ENCODE measurements at places on chromosomes 12 and 14.

DNA sequence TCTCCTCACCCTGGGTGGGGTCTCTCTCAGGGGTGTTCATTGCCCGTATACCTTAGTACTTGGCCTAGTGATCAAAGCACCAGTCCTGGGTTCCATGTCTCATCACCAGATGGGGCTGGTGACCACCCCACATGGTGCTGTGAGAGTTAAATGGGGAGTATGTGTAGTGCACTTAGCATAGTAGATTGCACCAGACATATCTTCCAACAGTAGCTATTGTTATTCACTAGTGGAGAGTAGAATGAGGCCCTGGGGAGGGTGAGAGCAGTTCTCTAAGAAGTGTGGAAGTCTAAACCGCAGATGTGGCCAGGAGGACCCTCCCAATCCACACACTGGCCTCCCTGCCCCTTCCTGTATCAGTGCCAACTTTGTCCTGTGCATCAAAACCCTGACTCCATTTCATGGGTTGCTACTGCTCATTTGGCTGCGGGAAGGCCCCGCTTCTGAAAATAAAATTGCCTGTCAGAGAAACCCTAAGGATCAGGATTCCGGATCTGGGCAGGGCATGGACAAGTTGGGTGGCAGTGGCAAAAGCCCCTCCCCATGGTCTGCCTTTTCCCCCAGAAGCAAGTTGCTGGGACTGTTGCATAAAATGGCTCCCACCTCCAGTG, 4.4 kb downstream of the CD9 start:
- no peak for DNase-seq

- no peak for DNase-seq
These were observed 46.5 kb upstream of the SAV1 start for GRCh38 chr14:50714450-50715073.

DNA sequence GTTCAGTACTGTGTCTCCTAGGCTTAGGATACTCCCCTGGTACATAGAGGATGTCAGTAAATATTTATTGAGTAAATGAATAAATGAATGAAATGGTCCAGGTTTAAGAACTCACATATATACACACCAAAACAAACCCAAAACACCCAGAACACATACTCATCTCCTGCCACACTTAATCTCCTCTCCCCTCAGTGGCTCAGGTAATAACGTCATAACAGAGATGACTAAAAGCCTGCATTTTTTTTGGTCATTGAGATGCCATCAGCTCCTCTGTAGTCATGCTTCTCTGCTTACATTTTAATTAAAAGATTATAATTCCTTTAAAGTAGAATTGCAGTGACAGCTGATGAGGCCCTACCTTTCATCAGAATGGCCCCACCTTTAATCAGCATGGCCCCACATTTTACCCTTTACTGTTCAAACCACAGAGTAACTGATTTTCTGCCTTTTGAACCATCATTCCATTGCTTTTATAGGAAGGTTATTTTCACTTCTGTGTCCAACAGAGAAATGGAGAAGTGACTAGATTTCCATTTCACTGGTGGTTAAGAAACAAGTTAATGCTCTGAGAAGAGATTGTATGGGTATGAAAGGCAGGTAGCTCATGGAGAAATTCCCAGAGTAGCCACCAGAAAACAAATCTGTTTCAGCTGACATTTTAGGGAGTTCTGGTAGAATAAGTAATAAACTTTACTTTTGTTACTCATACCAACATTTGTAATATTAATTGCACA, 193.4 kb upstream of the ATP2B1 start:
- DNase-seq, result no peak

DNA sequence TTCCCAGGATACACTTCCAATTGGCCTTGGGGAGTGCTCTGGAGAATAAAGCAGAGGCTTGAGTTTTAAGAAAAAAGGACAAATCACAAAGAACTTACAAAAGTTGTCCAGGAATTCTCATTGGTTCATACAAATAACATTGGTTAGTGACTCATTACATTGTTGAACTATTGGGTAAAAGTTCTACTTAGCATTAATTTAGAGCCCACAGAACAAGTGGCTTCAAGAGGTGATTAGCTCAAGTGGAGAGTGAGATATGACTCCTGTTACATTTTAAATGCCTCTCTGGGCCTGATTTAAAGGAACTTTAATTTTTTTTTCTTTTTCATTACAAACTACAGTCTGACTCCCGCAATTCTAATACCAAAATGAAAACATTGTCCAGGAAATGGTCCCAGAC, 72.9 kb downstream of the ASCL4 start:
- DNase-seq, result no peak

DNA sequence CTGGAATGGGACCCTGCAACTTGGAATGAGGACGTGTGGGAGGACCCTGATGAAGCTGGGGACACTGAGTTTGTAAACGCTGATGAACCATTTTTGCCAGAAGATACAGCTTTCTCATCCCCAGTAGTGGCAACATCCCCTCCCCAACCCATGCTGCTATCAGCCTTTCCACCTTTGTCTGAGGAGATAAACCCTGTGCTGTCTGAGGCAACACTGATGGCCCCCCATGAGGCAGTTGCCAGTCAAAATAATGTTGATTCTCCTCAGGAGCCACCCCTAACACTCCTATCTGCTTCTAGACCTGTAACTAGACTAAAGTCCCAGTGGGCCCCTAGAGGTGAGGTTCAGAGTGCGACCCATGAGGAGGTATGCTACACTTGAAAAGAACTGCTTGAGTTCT, 7.5 kb upstream of the RNASE9 start:
- no peak for DNase-seq

All from stimulated activated CD4-positive, alpha-beta T cell treated with anti-CD3 and anti-CD28 coated beads, TNF-alpha, amount 100 ng/mL, for 24 hours (primary cell).